ENCODE measurements at places on chromosomes 6 and 20. TPM values are rescaled to one million over a fixed set of nuclear protein-coding genes. Genes with fewer than 3 reads are reported as not detected.

DNA sequence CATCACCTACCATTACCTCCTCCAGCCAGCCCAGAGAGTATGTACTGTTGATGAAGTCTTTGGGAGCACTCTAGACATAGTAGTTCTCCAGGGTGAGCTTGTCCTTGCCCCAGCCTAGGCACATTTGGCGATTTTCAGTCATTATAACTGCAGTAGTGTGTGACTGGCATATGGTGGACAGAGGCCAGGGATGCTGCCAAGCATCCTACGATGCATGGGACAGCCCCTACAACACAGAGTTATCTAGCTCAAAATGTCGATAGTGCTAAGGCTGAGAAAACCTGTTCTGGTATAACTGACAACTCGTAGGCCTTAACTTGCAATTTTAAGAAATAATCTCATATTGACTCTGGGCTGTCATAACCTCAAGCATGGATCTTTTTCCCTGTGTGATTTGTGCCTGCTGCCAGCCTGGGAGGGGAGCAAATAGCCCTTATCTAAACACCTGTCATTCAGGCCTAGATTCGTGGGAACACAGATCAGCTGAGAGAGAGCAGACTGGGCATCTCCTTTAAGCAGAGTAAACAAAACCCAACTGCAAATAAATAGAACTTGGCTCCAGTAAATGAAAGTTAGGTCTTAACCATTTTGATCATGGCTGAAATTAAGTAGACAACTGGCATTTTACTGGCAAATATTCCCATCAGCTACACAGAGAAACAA lies 102.6 kb downstream of the SPTLC3 start:
- DNase-seq = no peak

GRCh38 chr6:39377539-39377950 lies 55.0 kb upstream of the KCNK16 start:
- peak; percentile 66 for DNase-seq

NDUFAF4 gene
- 33.3 TPM for total RNA-seq

DNA sequence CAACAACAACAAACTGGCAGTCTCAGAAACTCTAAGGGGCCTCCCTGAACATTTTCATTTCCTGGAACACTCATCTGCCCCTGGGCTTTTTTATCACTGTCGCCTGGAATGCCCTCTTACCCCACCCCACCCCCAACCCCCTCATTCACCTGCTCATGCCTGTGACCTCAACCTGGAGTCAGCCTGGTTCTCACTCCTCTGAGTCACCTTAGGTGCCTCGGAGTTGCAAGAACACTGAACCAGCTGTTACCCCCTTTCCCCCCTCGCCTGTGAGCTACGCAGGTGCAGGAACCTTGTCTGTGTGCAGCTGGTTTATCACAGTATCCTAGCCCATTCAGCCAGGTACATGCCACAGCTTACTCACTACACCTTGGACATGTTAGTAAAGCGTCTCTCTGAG lies 12.8 kb upstream of the SNAI1 start:
- no peak for DNase-seq

DNA sequence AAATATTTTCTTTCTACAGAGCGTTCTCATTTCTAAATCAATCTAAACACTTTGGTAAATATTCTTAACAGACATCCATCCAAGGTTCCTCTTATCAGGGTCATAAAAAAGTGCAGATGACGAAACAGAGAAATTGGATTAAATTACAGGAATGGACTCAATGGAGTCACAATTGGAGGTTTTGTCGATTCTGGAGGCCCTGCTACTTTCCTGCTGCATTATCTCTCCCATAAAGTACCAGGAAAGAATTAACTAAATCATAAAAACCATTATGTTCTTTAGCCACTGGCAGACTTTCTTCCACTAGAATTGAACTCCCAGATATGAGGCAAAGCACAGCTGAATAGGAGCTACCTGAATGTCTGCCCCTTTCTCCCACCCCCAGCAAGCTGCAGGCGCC lies 610.6 kb downstream of the HDGFL1 start:
- no peak for DNase-seq

LY6G6F gene
- not detected for total RNA-seq

GRCh38 chr20:38825901-38826625 lies 20.6 kb downstream of the PPP1R16B start:
- no peak for DNase-seq

GRCh38 chr20:19706463-19706862 lies 51.6 kb upstream of the RIN2 start:
- DNase-seq = no peak

CYP39A1 gene
- total RNA-seq = 2.5 TPM

ADGRF1 gene
- total RNA-seq = not detected

DNA sequence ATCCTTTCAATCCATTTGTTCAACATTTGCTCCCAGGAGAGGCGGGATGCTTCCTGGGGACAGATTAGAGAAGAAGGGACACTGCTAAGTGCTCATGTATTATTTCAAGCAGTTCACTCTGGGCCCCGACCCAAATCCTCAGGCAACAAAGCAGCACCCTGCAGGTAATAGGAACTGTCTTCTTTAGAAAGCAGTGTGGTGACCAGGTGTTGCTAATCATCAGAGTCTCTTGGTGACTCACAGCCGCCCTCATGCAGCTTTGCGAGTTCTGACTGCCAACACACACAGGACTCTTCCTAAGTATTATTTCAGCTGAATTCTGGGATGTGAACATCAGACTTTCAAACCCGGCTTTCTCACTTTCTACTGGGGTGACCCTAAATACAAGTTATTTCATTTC lies 356.4 kb downstream of the PRKN start:
- DNase-seq = no peak

DNA sequence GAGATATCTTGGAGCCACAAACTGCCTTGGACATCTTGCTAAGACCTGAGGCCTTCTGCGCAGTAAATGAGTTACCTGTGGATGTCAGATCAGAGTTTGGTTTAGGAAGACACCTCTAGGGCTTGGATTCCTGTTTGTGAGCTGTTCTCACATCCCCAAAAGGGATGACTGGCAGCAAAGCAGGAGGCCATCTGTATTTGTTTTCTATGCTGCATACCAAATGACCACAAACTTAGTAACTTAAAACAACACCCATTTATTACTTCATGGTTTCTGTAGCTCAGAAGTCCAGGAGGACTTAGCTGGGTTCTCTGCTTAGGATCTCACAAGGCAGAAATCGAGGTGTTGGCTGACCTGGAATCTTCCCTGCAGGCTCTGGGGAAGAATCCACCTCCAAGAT lies 116.7 kb downstream of the UNC5CL start:
- DNase-seq = no peak

Data from endothelial cell (in vitro differentiated cells).